Panc1 (cell line): ENCODE measurements at places on chromosomes 13 and 19. TPM values are rescaled to one million over a fixed set of nuclear protein-coding genes. Genes with fewer than 3 reads are reported as not detected.

DNA sequence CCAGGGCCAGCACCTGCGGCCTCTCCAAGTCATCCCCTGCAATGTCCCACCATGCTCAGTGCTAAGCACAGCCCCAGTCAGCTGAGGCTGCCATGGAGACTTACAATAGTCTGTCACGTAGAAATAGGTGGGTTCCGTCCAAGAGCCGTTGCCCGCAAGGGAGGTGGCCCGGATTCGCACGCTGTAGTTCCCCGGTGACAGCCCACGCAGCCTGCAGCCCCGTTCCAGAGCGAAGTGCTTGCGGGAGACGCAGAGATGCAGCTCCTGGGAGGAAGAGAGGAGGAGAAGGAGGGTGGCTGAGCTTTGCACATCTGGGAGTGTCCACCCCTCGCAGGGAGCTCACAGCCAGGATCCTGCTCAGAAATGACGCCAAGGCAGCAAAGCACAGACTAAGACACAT, 62.6 kb downstream of the ZNF557 start:
- H3K27me3 ChIP-seq = no peaks in the 10 kb centered on the region
- no peak overlapping the region for H3K27ac ChIP-seq
- H3K36me3 ChIP-seq = no peaks in the 10 kb centered on the region
- H3K4me1 ChIP-seq = no peaks in the 10 kb centered on the region; the same call in 1 of the 2 replicates

Gene NLRP4
- not detected for total RNA-seq

- H3K36me3 ChIP-seq = no peaks in the 10 kb centered on the region
- DNase-seq = no peak
- no peaks in the 10 kb centered on the region for H3K27me3 ChIP-seq
- no peak overlapping the region for H3K27ac ChIP-seq
Observed at GRCh38 chr13:25752957-25753551, 298.8 kb downstream of the SHISA2 start.

Gene CGB3
- not detected for total RNA-seq

GRCh38 chr13:99051768-99052455, 74.0 kb upstream of the DOCK9 start:
- H3K4me1 ChIP-seq = no peaks in the 10 kb centered on the region
- H3K4me3 ChIP-seq = no peak overlapping the region
- H3K27ac ChIP-seq = no peak overlapping the region
- no peaks in the 10 kb centered on the region for H3K27me3 ChIP-seq
- no peaks in the 10 kb centered on the region for H3K36me3 ChIP-seq

Gene KLK1
- 0.31 TPM for total RNA-seq

DNA sequence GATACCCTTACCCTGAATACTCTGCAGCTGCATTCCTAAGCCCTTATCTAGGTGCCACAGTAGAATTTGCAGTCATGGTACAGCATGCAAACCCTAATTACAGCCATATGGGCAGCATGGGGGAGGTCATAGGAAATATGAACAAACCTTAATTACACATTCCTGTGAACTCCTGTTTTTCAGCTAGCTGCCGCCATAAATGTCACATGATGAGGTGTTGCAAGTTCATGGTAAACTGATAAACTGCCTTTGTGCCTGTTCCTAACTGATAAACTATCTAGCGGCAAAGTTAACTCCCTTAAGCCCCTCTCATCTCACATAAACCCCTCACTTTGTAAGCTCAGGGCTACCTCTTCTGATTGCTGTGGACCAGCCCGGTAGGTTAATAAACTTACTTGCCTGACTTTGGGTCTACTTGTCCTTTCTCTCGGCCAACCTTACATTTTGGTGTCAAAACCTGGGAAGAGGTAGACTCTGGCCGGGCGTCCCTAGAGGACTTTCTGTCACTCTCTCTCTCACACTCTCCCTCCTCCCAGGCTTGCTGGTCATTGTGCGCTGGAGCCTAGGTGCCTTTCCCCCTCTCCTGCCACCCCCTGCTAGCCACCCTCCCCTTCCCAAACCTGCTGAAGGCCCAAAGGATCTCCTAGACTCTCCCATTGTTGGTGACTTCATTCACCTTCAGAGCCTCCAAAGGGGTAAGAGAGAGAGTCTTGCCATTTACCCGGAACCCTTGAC, 43.3 kb downstream of the ZNF93 start:
- H3K27ac ChIP-seq = no peak overlapping the region
- DNase-seq = no peak
- no peaks in the 10 kb centered on the region for H3K4me1 ChIP-seq
- no peak overlapping the region for H3K4me3 ChIP-seq
- H3K36me3 ChIP-seq = no peaks in the 10 kb centered on the region

- DNase-seq = no peak
- H3K36me3 ChIP-seq = no peaks in the 10 kb centered on the region
- no peaks in the 10 kb centered on the region; the same call in 1 of the 2 replicates for H3K4me1 ChIP-seq
- H3K27ac ChIP-seq = no peak overlapping the region
Observed at GRCh38 chr13:99211421-99212035, 10.9 kb downstream of the UBAC2 start.

Gene DCLK1
- not detected for total RNA-seq

- H3K4me1 ChIP-seq = peaks cover 11% of the 10 kb centered on the region
- peak overlapping the region; percentile 79 for H3K27ac ChIP-seq
Observed at GRCh38 chr13:26998292-26998691, 173.3 kb downstream of the USP12 start.

DNA sequence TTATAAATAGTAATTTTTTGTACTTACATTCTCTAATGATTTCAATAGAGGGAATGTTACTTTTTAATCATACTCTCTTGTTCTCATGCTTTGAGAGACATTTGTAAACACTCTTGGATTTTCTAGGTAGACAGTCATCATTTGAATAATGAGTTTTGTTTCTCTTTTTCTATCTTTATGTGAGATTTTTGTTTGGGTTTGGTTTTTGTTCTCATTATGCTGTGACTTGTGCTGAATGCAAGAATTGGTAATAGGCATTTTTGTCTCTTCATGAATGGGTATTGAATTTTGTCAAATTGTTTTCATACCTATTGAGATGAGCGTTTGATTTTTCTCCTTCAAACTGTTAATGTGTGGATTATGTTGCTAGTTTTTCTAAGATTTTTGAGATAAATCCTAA, 56.8 kb upstream of the GPR183 start:
- no peaks in the 10 kb centered on the region; the same call in 1 of the 2 replicates for H3K36me3 ChIP-seq
- no peak overlapping the region for H3K4me3 ChIP-seq
- DNase-seq = no peak
- no peaks in the 10 kb centered on the region for H3K27me3 ChIP-seq

Gene ZNF208
- total RNA-seq = not detected

DNA sequence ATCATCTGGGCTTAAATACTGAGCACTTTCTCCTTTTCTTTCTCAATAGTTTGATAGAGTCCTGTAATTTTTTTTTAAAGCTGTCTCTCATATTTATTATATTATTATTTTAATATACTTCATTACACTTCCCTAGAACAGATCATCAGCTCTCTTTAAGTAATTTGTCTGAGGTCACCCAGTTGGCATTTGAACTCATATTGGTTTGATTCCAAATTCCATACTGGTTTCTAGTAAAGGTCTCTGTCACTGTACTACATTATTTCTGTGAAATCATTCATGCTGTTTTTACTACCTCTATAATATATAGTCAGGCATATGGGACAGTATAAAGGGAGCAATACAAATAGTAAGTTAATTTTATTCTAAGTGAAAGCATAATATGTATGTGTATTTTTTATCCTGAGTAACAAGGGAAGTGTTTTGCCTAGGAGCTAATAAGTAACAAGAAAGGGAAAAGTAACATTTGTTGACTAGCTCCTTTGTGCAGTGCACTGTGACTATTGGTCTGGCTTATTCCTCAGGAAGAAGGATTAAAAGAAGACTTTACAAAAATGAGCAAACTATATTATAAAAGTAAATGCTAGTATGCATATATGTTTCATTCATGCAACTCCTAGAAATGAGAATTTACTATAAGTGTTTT, 14.3 kb downstream of the LPAR6 start:
- H3K27me3 ChIP-seq = no peaks in the 10 kb centered on the region
- DNase-seq = no peak
- H3K4me3 ChIP-seq = no peak overlapping the region
- peaks cover 16% of the 10 kb centered on the region for H3K4me1 ChIP-seq
- H3K27ac ChIP-seq = peak overlapping the region; percentile 34; the same call in 1 of the 2 replicates

DNA sequence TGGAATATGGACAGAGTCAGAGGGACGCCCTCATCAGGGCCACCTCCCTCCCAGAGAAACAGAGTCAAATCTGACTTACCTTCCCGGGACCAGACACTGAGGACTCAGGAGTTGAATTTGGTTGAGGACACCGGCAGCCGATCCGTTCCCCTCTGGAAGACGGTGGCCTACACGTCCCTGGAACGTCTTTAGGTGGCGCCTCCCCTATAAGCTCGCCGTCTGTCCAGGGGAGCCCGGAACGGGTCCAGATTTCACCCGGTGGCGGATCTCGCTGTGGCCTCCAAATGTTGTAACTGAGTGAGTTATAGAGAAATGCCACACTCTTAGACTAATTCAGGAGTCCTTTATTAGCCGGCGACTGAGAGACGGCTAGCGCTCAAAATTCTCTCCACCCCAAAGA, 9.0 kb downstream of the TNFSF14 start:
- no peaks in the 10 kb centered on the region for H3K36me3 ChIP-seq
- no peak overlapping the region for H3K4me3 ChIP-seq
- DNase-seq = no peak
- H3K4me1 ChIP-seq = no peaks in the 10 kb centered on the region
- H3K27ac ChIP-seq = no peak overlapping the region

GRCh38 chr13:74056801-74057542, 77.2 kb downstream of the KLF12 start:
- no peak for DNase-seq
- H3K27me3 ChIP-seq = no peaks in the 10 kb centered on the region
- no peak overlapping the region for H3K4me3 ChIP-seq
- no peaks in the 10 kb centered on the region for H3K4me1 ChIP-seq
- no peak overlapping the region for H3K27ac ChIP-seq
- H3K36me3 ChIP-seq = no peaks in the 10 kb centered on the region

DNA sequence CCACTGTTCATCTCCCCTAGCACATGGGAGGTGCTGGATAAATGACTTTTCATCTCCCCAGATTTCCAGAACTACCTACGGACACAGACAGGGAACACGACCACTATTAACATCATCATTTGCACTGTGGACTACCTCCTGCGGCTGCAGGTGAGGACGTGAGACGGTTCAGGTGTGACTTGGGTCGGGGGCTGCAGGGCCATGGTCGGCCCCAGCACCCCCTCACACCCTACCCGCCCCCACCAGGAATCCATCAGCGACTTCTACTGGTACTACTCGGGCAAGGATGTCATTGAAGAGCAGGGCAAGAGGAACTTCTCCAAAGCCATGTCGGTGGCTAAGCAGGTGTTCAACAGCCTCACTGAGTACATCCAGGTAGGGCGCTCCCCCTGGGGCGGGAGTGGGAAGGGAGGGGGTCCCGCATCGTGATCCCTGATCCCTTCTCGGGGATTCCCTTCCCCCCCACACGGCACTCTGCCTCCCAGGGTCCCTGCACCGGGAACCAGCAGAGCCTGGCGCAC, 74.4 kb downstream of the MAP4K1 start:
- H3K27me3 ChIP-seq = peaks cover 6% of the 10 kb centered on the region; the same call in 1 of the 2 replicates
- peaks cover 15% of the 10 kb centered on the region for H3K4me1 ChIP-seq
- no peak overlapping the region for H3K27ac ChIP-seq
- no peak for DNase-seq

GRCh38 chr13:53197424-53197823, 168.8 kb downstream of the OLFM4 start:
- no peak overlapping the region for H3K27ac ChIP-seq
- no peaks in the 10 kb centered on the region for H3K27me3 ChIP-seq
- no peak for DNase-seq
- no peaks in the 10 kb centered on the region for H3K36me3 ChIP-seq
- H3K4me1 ChIP-seq = no peaks in the 10 kb centered on the region
- no peak overlapping the region for H3K4me3 ChIP-seq

GRCh38 chr13:98487016-98487415, 89.9 kb downstream of the STK24 start:
- H3K4me1 ChIP-seq = peaks cover 7% of the 10 kb centered on the region
- H3K4me3 ChIP-seq = no peak overlapping the region
- no peak overlapping the region for H3K27ac ChIP-seq
- DNase-seq = no peak
- H3K36me3 ChIP-seq = no peaks in the 10 kb centered on the region
